ENCODE measurements at places on chromosomes 5 and 9.

GRCh38 chr5:130168211-130168610 is 263.9 kb downstream of the CHSY3 start:
- no peak for DNase-seq

DNA sequence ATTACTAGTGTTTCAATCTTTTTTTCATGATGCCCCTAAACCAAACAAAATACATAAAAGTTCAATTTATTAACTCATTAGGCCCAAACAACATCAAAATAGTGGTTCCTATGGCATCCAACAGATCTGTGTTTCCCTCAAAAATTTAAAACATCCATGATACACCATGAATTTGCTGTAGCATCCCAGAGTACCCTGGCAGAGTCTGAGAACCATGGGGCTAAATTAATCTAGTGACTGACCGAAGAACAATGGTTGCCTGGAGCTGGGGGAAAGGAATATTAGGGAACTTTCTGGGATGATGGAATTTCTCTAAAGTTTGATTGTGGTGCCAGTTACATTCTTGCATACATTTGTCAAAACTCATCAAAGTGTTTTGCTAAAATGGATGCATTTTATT is 79.5 kb upstream of the TRIO start:
- no peak for DNase-seq

DNA sequence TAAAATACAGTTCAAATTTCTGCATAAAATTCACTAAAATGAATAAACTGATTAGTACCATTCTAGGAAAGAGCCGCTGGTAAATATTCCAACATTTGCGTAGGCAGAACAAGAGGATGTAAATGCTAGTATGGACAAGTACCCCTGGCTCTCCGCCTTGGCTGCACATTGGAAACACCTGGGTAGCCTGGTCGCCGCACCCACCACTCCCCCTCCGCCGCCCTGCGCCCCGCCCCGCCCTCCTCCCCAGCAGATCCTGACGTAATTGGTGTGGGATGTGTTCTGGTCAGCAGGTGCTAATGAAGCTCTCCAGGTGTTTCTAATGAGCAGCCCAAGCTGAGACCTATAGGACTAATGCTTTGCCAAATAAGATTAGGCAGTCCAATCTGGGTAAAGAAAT is 225.7 kb downstream of the FRMD3 start:
- peak; percentile 42 for DNase-seq

DNA sequence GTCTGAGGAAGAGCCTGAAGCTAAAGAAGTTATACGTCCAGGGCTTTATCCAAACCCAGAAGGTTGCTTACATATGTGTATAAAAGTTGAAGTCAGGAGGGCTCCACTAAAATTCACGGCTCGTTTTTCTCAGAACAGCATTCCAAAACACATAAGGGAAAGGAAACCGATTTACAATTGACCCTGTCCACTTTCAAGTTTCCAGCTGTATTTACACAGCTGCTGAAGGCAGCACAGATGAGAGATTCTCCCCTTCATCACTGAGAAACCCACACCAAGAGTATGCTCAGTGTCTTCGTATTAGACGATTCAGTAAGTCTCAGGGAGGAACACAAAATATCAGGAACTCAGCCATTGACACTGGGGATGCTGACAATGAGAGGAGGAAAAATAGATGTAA is 5.9 kb upstream of the NREP start:
- peak; percentile 16 for DNase-seq

- DNase-seq, result no peak
These were observed 456.9 kb downstream of the BNC2 start for GRCh38 chr9:16413509-16414016.

DNA sequence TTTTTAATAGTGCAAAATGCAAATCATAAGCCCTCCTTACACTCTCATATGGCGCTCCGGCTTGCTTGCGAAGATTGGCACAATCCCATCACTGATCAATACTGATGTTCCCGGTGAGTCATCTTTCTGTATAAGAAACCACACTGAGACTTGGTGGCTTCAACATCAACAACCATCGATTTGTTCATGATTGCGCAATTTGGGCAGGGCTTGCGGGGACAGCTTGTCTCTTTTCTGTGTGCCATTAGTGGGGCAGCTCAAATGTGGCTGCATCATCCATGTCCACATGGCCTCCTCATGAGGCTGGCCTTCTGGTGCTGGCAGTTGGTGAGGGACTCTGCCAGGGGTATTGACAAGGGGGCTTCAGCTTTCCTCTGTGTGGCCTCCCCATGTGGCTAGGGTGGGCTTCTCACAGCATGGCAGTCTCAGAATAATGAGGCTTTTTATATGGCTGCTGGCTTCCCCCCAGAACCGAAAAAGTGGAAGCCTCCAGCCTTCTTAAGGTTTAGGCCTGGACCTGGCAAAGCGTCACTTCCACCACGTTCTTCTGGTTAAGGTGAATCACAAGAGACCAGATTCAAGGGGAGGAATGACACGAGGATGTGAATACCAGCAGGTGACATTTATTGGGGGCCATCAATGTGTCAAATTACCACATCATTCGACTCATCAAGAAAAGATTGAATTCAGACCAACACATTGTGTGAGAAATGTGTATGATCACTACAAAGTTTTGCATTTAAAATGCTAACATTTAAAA is 79.5 kb upstream of the NFIL3 start:
- DNase-seq, result no peak

Measured in NCI-H774 (cell line).